ENCODE measurements at places on chromosomes 16 and 17. TPM values are rescaled to one million over a fixed set of nuclear protein-coding genes. Genes with fewer than 3 reads are reported as not detected.

The PRR29 gene
- not detected for total RNA-seq

The REXO5 gene
- 4.2 TPM for total RNA-seq

The SLC12A3 gene
- total RNA-seq = not detected

DNA sequence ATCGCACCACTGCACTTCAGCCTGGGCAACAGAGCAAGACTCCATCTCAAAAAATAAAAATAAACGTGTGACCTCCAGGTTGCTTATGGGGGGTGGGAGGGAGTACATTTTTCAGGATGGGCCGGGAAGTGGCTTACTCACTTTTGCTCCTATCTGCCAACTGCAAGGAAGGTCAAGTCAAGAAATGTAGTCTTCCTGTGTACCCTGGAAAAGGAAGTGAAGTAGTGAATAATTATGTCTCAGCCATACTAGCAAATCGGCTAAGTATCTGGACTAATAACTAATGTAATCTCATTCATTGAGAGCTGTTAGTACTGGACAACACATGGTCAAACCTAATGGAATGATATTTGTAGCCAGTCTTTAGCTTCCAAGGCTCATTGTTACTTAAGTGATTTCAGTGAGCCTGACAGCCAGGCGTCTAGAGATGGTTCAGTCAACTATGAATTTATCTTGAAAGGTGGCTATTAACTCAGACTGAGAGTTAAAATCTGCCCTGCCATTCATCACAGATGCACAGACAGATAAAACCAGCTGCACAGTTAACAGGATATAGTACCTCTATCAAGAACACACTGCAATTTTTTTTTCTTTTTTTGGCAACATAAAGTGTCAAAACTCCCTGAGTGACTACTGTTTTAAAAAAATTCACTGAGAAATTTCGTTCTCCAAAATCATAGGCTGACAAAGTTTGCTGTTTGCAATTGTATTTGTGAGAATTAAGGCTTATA, 3.7 kb upstream of the TACO1 start:
- no peaks in the 10 kb centered on the region for H3K27me3 ChIP-seq
- no peak overlapping the region for H3K27ac ChIP-seq
- H3K4me1 ChIP-seq = peaks cover 15% of the 10 kb centered on the region
- peaks cover 9% of the 10 kb centered on the region for H3K36me3 ChIP-seq
- no peak overlapping the region for H3K4me3 ChIP-seq

- DNase-seq = no peak
- H3K4me3 ChIP-seq = peak overlapping the region; percentile 89
- H3K4me1 ChIP-seq = peaks cover 67% of the 10 kb centered on the region
- H3K36me3 ChIP-seq = peaks cover 32% of the 10 kb centered on the region
- no peaks in the 10 kb centered on the region for H3K27me3 ChIP-seq
Observed at GRCh38 chr17:78356101-78356713, 3.7 kb downstream of the SOCS3 start.

DNA sequence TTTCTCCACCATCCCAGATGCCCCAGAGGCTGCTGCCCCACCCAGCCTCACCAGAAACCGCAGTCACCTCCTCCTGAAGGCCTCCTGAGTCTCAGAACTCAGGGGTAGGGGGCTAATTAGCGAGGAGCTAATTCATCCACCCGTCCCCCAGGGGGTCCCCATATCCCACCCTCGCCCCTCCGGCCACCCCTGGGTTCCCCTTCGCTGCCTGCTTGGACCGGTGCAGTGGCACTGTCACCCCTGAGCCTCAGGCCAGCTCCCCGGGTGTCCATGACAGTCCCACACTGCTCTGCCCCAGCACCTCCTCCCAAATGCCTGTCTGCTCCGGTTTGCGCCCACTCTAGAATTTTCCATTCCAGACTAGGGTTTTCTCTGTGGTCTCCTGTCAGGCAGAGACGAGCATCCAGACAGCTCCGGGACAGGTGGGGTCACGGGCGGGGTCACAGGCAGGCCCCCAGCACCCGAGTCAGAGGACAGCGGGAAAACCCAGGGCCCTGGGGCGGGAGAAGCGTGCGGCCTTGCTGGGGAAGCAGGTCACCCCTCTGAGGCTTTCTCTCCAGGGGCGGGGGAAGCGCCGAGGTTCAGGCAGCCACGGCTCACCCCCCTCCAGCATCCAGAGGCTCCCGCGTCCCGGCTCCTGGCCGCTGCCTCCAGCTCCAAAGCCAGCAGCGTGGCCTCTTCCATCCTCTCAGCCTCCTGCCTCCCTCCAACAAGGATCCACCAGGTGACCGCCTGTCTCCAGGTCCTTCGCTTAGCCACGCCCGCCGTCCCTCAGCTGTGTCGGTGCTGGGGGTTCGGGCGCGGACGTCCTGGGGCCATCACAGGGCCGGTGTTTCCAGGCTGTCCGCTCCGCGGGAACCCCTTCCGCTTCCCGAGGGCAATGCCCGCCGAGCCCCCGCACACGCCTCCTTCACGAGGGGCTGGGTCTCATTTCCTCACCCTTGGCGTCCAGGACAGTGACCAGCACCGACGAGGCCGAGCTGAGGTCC, 3.1 kb upstream of the PERCC1 start:
- H3K36me3 ChIP-seq = no peaks in the 10 kb centered on the region
- no peaks in the 10 kb centered on the region for H3K27me3 ChIP-seq
- H3K4me3 ChIP-seq = no peak overlapping the region
- no peaks in the 10 kb centered on the region for H3K4me1 ChIP-seq
- no peak for DNase-seq

DNA sequence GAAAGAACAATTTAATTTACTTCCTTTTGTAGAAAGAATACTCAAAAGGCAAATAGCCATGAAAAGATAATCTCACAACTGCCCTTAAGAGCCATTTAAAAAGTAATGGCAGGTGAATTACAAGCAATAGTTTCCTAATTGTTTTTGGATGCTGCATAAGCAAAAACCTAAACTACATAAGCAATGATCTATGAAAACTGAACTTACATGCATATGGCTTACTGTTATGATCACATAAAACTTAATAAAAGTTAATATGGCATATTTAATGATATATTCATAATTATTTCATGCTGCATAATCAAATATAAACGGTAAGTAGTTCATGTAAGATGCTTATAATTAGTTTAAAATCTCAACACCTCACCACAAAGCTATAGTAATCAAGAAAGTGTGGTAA, 18.6 kb downstream of the BRCA1 start:
- H3K4me3 ChIP-seq = no peak overlapping the region
- no peak for DNase-seq
- H3K36me3 ChIP-seq = peaks cover 2% of the 10 kb centered on the region
- H3K27me3 ChIP-seq = no peaks in the 10 kb centered on the region
- H3K27ac ChIP-seq = no peak overlapping the region

GRCh38 chr17:64648234-64648633, 13.9 kb downstream of the SMURF2 start:
- no peaks in the 10 kb centered on the region for H3K27me3 ChIP-seq
- H3K4me3 ChIP-seq = no peak overlapping the region
- H3K27ac ChIP-seq = peak overlapping the region; percentile 74
- H3K36me3 ChIP-seq = peaks cover 5% of the 10 kb centered on the region

DNA sequence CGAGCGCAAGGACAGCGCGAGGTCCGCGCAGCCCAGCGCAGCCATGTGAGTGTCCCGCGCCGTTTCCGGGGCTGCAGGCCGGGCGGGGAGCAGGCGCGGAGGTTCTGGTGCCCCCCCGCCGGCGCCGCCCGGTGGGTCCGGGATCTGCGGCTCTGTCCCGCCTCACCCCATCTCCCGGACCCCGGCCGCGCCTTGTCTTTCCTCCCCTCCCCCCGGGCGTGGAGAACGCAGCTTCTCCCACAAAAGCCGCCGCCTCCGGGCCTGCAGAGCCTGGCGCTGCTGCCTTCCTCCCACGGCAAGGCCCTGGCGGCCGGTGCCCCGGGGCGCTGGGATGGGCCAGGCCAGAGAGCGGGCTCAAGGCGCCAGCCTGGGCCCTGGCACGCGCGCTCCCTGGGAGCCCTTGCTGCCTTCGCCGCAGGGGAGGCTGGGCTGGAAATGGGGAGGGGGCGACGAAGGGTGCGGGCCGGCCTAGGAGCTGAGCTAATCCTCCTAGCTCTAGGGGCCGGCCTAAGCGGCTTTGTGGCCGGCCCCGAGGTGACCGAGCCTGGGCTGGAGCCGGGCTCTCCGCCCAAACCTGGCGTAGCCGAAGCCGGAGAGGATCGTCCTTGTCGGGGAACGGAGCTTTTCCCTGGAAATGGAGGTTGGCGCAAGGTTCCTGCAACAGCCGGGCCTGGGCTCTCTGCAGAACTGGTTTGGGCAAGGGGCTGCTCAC, 397 bp downstream of the RIPOR1 start:
- no peaks in the 10 kb centered on the region for H3K36me3 ChIP-seq
- peak overlapping the region; percentile 94 for H3K27ac ChIP-seq
- no peaks in the 10 kb centered on the region for H3K27me3 ChIP-seq
- peak; percentile 91 for DNase-seq

DNA sequence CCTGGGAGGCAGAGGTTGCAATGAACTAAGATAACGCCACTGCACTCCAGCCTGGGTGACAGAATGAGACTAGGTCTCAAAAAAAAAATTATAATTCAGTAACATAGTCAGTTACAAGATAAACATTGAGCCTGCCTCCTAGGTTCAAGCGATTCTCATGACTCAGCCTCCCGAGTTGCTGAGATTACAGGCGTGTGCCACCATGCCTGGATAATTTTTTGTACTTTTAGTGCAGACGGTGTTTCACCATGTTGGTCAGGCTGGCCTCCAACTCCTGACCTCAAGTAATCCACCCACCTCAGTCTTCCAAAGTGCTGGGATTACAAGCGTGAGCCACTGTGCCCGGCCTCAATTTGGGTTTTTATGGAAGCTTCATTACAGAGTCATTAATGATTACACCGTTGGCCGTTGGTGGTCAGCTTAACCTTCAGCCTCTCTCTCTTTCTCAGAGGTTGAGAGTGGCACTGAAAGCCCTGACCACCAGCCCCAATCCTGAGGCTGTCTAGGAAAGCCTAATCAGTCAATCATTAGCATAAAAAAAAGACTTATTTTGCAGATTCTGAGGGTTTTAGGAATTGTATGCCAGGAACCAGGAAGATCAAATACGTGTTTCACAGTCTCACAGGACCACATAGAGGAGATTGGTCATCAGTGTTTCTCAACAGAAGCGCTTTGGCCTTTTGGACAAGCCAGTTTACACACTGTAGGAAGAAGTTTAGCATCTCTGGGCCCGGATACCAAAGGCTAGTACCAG, 1.3 kb upstream of the LRRC37A3 start:
- H3K4me1 ChIP-seq = peaks cover 8% of the 10 kb centered on the region
- H3K36me3 ChIP-seq = no peaks in the 10 kb centered on the region
- H3K4me3 ChIP-seq = peak overlapping the region; percentile 84

DNA sequence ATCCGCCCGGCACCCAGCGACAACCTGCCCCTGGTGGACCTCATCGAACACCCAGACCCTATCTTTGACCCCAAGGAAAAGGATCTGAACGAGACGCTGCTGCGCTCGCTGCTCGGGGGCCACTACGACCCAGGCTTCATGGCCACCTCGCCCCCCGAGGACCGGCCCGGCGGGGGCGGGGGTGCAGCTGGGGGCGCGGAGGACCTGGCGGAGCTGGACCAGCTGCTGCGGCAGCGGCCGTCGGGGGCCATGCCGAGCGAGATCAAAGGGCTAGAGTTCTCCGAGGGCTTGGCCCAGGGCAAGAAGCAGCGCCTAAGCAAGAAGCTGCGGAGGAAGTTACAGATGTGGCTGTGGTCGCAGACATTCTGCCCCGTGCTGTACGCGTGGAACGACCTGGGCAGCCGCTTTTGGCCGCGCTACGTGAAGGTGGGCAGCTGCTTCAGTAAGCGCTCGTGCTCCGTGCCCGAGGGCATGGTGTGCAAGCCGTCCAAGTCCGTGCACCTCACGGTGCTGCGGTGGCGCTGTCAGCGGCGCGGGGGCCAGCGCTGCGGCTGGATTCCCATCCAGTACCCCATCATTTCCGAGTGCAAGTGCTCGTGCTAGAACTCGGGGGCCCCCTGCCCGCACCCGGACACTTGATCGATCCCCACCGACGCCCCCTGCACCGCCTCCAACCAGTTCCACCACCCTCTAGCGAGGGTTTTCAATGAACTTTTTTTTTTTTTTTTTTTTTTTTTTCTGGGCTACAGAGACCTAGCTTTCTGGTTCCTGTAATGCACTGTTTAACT, 1.0 kb downstream of the NOG start:
- H3K27ac ChIP-seq = no peak overlapping the region
- H3K4me1 ChIP-seq = peaks cover 32% of the 10 kb centered on the region
- no peaks in the 10 kb centered on the region for H3K36me3 ChIP-seq
- H3K27me3 ChIP-seq = peaks cover 56% of the 10 kb centered on the region
